ENCODE measurements at places on chromosomes 12 and 14.

GRCh38 chr12:41907021-41907420 is 237.7 kb downstream of the GXYLT1 start:
- no peak for DNase-seq

GRCh38 chr14:86938320-86938719 is 1054.7 kb downstream of the GALC start:
- DNase-seq: no peak

DNA sequence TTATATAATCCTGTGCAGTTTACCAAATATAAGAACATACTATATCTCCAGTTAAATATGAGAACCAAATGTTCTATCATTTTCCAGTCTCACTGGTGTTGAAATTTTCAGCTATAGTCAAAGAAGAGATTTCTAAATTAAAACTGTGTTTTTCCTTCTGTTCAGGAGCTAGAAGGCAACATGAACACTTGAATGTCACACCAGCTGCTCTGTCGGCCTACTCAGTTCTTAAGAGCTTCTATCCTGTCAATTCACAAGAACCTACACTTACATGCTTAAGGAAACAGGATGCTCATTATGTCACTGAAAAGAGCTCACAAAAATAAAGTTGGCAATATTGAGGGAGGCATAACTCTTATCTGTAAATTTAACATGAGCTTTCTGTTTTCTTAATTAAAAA is 43.1 kb downstream of the ATP2B1 start:
- DNase-seq: no peak

DNA sequence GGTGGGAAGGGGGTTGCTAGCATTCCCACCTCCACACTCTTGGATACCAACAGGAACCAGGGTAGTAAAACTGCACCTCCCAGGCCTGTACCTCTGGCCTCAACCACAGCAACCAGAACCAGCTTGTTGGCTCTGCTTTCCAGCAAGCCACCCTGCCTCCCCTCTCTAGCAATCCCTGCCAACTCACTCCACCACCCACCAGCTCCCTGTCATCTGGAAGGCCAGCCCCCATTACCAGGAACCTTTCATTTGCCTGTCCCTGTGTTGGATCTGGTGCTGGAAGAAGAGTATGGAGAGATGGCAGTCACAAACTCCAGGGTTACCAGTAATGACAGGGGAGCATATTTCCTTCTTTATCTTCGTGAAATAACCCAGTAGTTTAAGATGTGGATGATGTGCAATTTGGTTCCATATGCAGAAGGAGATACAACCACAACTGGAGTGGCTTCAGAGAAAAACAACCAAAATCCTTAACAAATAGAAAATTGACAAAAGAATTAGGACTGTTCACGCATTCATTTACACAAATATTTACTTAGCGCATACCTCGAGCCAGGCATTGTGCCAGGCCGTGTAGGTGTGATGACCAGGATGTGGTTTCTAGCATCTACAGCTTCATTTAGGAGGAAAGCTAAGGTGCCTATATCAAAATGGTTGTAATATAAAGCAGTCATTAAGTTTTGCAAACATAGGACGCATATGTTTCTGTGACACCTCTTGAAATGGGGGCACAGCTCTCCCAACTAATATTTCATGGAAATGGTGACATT is 3.4 kb downstream of the B4GALNT3 start:
- peak; percentile 84 for DNase-seq

GRCh38 chr14:50520947-50521815 is 11.2 kb downstream of the MAP4K5 start:
- DNase-seq: peak; percentile 66

GRCh38 chr12:124786061-124786964 is 77.4 kb downstream of the SCARB1 start:
- no peak for DNase-seq

DNA sequence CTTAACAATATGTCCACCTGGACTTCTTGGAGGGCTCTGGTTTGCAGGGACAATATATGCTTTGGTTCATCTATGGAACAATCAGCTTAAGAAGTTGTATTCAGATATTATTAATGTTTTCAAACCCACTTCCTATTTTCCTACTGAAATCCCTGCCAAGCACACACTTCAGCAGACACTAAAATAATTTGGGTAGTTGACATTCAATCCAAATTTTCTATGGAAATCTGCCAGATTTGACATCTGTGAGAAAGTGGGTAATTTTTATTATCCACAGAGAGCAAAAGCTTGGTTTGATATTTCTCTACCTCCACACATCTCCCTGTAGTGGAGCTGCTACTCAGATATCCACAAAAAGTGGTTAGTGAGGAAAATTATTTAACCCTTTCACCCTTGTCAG is 378.8 kb upstream of the SOX5 start:
- no peak for DNase-seq

All from SW480 (cell line).